SW 1271 (cell line): ENCODE measurements at places on chromosomes 16 and 17.
A peak's percentile ranks its signal among the peaks of the same experiment; 100 is the strongest.

DNA sequence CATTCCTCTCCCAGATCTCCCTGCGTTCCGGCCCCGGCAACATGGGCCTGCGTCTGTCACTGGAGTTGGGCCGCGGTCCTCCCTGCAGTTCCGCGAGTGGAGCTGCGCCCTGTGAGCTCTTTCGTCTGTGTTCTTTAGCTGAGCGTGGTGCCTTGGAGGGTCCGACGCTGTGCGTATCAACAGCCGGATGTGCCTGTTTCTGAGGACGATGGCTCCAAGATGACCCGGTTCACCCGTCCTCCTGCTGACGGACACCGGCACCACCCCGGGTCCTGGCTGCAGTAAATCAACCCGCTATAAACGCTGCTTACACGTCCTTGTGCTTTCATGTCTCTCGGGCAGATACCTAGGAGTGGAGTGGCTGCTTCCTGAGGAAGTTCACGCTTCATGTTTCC is 44.8 kb upstream of the GNG13 start:
- no peak for DNase-seq

DNA sequence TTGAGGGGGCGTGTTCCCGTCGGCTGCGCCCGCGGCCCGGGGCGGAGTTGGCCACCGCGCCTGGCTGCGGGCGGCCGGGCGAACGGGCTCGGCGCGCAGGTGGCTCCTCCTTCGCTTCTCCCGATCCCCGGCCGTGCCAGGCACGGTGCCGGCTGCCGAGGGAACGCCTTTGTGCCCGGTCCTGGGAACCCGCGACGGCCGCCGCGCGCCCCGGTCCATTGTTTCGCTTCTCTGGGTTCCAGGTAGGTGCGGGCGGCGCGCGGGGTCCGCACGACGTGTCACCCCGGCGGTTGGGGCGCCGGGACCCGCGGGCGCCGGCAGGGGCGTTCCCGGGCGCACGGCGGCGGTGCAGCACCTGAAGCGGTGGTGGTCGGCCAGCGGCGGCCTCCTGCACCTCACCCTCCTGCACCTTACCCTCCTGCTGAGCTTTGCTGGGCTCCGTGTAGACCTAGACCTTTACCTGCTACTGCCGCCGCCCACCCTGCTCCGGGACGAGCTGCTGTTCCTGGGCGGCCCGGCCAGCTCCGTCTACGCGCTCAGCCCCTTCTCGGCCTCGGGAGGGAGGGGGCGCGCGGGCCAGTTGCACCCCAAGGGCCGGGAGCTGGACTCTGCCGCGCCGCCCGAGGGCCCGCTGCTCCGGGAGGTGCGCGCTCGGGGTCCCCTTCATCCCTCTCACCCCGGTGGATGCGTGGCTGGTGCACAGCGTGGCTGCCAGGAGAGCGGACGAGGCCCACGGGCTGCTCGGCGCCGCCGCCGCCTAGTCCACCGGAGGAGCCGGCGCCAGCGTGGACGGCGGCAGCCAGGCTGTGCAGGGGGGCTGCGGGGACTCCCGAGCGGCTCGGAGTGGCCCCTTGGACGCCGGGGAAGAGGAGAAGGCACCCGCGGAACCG is 99.9 kb downstream of the EFCAB13 start:
- DNase-seq: no peak

DNA sequence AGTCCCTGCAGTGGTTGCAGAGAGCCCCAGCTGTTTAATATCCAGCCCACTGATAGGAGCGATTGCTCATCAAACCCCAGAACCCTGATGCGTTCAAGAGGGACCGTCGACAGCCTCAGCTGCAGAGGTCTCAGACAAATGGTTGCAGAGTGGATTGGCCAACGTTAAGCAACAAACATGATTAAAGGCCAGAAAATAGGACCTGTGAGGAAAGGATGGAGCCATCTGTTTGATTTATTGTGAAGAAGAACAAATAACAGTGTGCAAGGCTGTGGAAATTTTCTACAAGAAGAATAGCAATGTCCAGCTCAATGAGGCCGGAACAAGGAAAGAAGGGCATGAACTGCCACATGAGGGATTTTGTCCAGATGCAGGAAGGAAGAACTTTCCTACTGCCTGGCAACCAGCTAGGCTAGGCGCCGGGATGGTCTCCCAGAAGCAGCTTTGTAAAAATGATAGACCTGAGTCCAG is 138.4 kb upstream of the DNAH9 start:
- no peak for DNase-seq

DNA sequence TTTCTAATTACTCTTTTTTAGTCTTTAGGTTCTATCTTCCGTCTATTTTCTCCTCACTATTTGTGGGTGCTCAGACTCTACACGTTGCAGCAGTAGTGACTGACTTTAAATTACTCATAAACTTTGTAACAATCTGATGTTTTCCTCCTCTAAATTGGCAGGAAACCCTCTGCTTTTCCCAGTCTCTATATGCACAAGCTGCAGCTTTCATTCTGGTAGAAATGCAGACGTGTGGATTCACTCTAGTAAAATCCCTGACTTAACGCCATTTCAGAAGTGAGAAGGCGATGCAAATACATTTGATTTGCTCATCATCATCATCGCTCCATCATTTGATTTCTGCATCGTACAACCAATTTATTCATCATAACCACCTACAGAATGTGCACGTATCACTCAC is 561.0 kb upstream of the ZFHX3 start:
- no peak for DNase-seq

- peak; percentile 38 for DNase-seq
Observed at GRCh38 chr17:19650826-19651225, 2.3 kb downstream of the ALDH3A2 start.

DNA sequence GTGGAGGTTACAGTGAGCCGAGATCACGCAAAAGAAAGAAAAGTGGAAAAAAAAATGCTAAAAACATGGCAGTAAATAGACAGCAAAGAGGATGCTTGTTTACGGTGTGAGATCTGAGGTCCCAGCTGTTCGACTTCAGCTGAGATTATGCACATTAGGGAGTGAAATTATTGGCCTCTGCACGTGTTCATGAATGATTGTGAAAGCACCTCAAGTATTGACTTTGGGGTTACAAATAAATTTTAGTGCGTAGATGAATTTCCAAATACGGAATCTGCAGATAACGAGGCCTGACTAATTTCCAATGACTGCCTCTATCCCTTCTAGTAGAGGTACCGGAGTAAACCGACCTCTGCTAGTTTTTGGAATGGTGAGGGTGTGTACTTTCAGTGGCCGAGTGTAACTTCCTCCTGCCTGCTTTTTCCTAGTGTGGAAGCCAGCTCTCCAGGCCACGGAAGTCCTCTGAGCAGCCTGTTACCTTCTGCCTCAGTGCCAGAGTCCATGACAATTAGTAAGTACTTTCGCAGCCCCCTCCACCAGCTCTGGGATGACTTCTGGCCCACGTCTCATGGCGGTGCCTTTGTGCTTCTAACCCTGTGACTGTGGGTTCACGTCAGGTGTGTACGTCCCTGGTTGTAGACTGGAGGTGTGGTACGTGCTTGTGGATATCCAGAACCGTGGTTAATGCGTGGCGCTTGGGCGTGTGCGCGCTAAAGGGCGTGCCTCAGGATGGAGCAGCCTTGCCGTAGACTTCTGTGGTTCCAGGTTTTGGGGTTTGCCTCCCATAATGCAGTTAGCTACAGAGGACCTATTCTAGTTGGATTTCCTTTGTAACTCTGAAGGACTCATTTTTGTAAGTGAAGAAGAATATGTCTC is 102.1 kb downstream of the SNX29 start:
- no peak for DNase-seq

- no peak for DNase-seq
Observed at GRCh38 chr17:53749178-53749577, 73.5 kb upstream of the KIF2B start.

GRCh38 chr16:87274794-87275193 is 42.4 kb downstream of the C16orf95 start:
- DNase-seq: no peak

- DNase-seq: no peak
Observed at GRCh38 chr17:35018814-35019213, 38.5 kb downstream of the LIG3 start.

- DNase-seq: no peak
Observed at GRCh38 chr17:68737761-68738443, 136.7 kb upstream of the FAM20A start.

DNA sequence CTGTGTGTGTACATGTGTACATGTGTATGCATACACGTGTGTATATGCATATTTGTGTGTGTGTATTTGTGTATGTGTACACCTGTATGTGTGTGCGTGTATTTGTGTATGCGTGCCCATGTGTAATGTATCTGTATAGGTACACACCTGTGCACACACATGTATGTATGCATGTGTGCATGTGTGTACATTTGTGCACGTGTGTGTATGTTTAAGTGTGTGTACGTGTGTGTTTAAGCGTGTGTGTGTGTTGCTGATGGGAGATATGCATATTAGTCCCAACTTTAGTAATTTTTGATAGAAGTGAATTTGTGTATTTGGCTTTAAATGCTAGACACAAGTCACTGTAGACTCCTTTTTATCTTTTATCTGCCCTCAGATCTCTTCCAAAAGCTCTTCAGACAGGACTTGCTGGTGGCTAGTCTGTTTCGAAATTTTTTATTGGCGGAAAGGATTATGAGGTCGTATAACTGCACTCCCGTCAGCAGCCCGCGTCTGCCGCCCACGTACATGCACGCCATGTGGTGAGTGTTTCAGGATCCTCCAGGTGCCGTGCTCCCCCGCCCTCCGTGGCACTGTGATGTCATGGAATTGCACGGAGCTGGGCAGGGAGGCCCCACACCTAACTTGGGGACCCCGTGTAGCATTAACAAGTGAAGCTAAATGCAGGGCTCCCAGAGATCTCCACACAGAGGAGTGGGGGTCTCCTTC is 168.8 kb upstream of the CHMP6 start:
- DNase-seq: no peak

GRCh38 chr17:18974407-18975149 is 22.6 kb downstream of the SLC5A10 start:
- DNase-seq: no peak

DNA sequence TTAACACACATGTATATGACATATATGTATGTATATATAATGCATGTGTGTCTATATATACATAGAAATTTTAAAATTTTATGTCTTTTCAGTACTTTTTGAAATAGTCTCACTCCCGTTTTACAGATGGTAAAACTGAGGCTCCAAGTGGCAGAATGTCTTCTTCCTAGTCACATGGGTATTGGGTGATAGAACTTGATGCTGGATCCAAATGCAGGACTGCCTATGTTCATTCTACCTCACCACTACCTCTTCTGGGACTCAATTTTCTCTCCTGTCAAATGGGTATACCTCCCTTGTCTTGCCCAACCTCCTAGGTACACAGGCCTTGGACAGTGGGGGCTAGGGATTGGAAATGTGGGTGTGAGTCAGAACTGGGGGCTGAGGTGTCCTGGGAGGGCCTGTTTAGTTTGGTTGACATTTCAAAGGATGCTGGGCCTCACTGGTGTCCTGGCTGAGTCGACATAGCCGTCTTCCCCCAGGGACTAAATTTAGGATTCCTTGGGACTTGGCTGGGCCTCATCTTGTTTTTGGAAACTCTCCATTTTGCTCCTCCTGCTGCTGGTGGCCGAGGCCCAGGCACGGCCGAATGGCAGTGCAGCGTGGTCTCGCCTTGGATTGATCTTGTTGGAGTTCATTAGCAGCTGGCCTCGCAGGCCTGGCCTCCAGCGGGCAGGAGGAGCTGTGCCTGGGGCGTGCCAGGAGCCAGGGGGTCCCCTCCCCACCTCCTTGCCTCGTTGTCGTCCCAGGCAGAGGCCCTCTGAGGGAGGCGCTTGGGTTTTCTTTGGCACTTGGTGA is 25.9 kb downstream of the NKD1 start:
- no peak for DNase-seq
